ENCODE measurements at places on chromosomes 7 and 10.

DNA sequence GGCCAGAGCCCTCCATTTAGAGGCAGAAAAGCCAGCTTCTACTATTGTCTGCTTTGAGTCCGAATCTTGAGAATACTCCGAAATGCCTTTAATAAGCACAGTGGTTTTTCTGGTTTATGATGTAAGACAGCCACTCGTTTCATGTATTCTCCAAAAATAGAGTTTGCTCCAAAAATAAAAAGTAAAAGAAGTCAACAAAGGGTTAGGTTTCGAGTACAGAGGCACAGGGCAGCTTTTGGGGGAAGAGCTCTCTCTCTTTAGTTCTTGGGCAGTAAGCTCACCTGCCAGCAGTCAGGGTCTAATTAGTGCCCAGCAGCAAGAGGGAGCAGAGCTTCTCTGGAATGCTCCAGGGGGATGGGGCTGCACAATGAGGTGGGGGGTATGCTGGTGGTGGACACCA, 20.2 kb downstream of the CREB3L2 start:
- no peak overlapping the region for H3K4me3 ChIP-seq
- peaks cover 10% of the 10 kb centered on the region for H3K36me3 ChIP-seq
- peak overlapping the region; percentile 9 for H3K27ac ChIP-seq
- no peaks in the 10 kb centered on the region for H3K27me3 ChIP-seq

DNA sequence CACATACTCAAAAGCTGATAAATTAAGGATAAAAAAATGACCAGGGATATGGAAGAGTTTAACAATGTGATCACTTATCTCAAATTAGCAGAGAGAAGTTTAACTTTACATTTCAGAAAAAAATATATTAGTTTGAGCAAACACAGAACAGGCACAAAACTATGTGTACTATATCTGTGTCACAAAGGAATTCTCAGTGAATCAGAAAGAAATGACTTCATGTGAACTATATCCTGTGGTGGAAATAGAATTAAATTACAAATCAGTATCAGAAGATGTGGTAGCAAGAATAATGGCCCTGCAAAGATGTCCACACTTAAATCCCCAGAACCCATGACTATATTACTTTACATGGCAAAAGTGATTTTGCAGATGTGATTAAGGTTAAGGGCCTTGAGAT, 70.3 kb downstream of the SEC23IP start:
- H3K4me1 ChIP-seq = no peaks in the 10 kb centered on the region
- no peak for DNase-seq
- H3K36me3 ChIP-seq = no peaks in the 10 kb centered on the region

GRCh38 chr7:26265065-26265464, 26.6 kb upstream of the SNX10 start:
- no peak for DNase-seq
- no peaks in the 10 kb centered on the region for H3K36me3 ChIP-seq
- H3K4me1 ChIP-seq = no peaks in the 10 kb centered on the region

GRCh38 chr7:105377903-105378302, 10.8 kb downstream of the SRPK2 start:
- no peak overlapping the region for H3K27ac ChIP-seq
- H3K36me3 ChIP-seq = no peaks in the 10 kb centered on the region
- no peaks in the 10 kb centered on the region for H3K4me1 ChIP-seq
- no peaks in the 10 kb centered on the region for H3K27me3 ChIP-seq

DNA sequence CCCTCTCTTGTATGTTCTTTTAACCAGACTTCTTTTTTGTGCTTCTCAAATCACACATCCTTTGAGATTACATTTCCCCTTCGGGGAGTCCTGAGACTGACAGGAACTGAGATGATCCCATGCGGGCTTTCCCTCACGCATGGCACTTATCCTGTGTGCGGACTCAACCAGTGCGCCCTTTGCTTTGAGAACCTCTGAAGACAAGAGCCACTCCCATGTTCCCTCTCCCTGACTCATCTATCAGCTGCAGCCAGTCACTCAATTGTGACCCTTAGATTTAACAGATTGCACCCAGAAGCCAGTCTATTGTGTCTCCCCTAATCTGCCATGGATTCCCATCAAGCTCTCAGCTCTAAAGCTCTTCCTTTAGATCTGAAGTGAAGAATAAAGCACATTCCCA, 353.9 kb upstream of the MEOX2 start:
- no peak overlapping the region for H3K4me3 ChIP-seq
- H3K36me3 ChIP-seq = no peaks in the 10 kb centered on the region
- no peaks in the 10 kb centered on the region for H3K4me1 ChIP-seq
- DNase-seq = no peak
- H3K27me3 ChIP-seq = no peaks in the 10 kb centered on the region

GRCh38 chr7:38274486-38274885, 1.1 kb upstream of the TARP start:
- no peaks in the 10 kb centered on the region for H3K36me3 ChIP-seq
- H3K4me1 ChIP-seq = no peaks in the 10 kb centered on the region
- H3K27ac ChIP-seq = no peak overlapping the region

GRCh38 chr7:105013816-105014692, at the start of gene KMT2E:
TSS of gene KMT2E (plus strand) at chr7:105014205. CDS start at chr7:105040953, 26,748 bp downstream.
- peak within 1 kb of the TSS; percentile 98 for H3K4me3 ChIP-seq
- DNase-seq = peak; percentile 75
- H3K36me3 ChIP-seq = no peaks in the 10 kb centered on the region
- no peaks in the 10 kb centered on the region for H3K27me3 ChIP-seq

DNA sequence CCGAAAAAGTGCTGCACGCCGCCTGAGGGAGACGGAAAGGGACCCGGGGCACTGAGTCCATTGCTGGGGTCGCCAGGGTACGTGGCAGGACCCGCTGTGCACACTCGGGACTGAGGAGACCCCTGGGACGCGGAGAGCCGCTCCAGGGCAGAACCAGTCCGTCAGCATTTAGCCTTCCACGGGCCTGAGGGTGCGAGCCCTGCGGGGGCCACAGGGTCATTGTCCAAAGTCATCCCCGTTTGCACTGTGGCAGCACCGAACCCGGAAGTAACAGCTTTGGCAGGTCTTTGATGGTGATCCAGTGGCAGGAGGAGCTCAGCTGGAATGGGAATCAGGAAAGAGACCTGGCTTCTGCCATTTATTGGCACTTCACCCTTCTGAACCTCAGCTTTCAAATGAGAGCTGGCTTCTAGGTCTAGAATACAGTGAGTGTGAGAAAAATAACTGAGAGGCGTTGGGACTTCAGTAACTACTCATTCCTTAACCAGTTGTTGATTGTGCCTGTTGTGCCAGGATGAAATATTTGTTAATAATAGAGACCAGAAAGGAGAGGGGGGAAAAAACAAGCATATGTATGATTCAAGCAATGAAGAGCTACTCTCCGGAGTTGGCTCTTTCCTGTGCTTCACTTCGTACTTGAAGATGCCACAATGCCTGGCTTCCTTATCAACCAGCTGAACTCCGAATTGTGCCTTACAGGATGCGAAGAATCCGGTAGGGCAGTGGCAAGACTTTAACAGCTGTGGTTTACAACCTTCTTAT, 811 bp upstream of the ARHGAP12 start:
- peak; percentile 34 for DNase-seq
- peak overlapping the region; percentile 97 for H3K4me3 ChIP-seq
- no peaks in the 10 kb centered on the region for H3K36me3 ChIP-seq
- H3K4me1 ChIP-seq = peaks cover 4% of the 10 kb centered on the region

GRCh38 chr7:116777651-116778281, 84.6 kb upstream of the CAPZA2 start:
- peaks cover 11% of the 10 kb centered on the region for H3K4me1 ChIP-seq
- H3K4me3 ChIP-seq = no peak overlapping the region
- no peak for DNase-seq
- no peaks in the 10 kb centered on the region for H3K27me3 ChIP-seq

DNA sequence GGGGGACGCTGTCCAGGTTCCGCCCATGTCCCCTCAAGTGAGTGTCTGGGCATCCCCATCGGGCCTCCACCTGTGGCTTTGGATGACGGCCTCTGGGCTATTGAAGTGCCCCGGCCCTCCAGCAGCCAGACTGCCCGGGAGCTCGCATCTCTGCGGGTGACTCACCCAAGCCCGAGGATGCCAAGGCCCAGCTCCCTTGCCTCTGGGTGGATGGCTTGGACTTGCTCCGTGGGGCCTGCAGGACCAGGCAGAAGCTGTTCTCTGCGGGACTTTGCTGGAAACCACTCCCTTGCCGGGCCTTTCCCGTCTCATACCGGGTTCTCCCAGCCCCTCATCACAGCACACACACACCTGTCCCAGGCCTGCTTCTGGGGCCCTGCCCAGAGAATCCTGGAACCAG, 22.4 kb downstream of the DPYSL4 start:
- no peaks in the 10 kb centered on the region for H3K4me1 ChIP-seq
- no peak overlapping the region for H3K4me3 ChIP-seq
- H3K27me3 ChIP-seq = no peaks in the 10 kb centered on the region
- no peak for DNase-seq
- H3K27ac ChIP-seq = no peak overlapping the region
- H3K36me3 ChIP-seq = no peaks in the 10 kb centered on the region

- H3K27me3 ChIP-seq = no peaks in the 10 kb centered on the region
- peak overlapping the region; percentile 82 for H3K4me3 ChIP-seq
- peak overlapping the region; percentile 15 for H3K27ac ChIP-seq
- H3K4me1 ChIP-seq = peaks cover 14% of the 10 kb centered on the region
- DNase-seq = peak; percentile 90
These were observed 12.3 kb upstream of the OGA start for GRCh38 chr10:101830322-101831168.

DNA sequence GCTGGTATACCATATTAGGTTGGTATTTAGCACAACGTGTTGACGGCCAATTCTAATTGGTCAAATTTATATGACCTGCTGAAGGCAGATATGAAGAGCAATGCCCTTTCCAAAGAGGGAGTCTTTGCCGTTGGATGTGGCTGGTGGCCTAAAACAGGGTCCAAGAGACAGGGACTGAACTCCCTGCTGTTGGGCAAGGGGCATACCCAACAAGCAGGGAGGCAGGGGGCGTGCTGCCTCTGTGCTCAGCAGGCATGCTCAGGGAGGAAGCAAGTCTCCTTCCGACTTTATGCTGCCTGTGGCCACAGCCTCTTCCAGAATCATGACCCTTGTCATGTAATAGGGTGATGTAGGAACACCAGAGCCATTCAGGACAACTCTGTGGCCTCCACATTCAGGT, 167.7 kb upstream of the NPVF start:
- H3K36me3 ChIP-seq = no peaks in the 10 kb centered on the region
- no peak overlapping the region for H3K4me3 ChIP-seq
- peaks cover 4% of the 10 kb centered on the region for H3K4me1 ChIP-seq
- DNase-seq = no peak

GRCh38 chr7:106049139-106049752, 62.9 kb downstream of the SYPL1 start:
- H3K4me1 ChIP-seq = peaks cover 13% of the 10 kb centered on the region
- DNase-seq = no peak
- no peak overlapping the region for H3K4me3 ChIP-seq
- no peak overlapping the region for H3K27ac ChIP-seq
- H3K27me3 ChIP-seq = no peaks in the 10 kb centered on the region

DNA sequence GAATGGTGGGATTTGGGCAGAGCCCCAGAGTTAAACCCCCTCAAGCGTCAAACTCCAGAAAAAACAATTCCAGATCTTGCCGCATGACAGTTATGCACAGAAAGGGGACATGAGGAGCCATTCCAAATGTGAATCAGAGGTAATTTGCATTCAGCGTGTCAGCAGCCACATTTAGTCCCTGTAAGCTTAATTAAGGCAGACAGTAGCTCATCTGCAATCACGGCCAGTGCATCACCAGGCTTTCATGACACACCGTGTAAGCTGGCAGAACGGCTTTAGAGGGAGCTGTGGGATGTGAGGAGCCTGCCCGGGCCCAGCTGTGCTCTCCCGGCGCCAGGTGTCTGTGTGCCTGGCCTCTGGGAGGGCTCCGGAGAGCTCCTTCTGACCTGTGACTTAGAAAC, 18.7 kb upstream of the PRKAG2 start:
- no peak overlapping the region for H3K27ac ChIP-seq
- no peaks in the 10 kb centered on the region for H3K36me3 ChIP-seq
- no peak overlapping the region for H3K4me3 ChIP-seq

DNA sequence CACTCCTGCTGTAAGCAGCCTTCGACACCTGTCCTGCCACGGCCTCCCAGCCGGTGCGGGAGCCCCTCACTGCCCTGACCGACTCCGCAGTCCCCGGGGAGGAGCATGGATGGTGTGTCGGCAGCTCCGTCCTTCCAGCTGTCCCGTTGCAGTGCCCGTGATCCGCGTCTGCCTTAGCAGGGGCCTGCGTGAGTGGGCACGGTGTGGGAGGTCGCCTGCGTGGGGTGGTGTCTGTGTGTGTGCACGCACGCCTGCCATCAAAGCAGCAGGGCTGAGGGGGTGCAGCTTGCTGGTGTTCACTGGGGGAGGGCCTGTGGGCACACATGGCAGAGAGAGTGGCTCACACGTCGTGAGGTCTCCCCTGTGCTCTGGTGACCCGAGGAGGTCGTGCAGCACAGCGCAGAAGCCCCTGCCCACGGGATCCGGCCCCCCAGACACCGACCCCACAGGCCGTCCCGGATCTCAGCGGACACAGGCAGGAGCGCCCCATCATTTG, 10.3 kb downstream of the MAFK start:
- DNase-seq = no peak
- H3K36me3 ChIP-seq = peaks cover 49% of the 10 kb centered on the region
- H3K27me3 ChIP-seq = no peaks in the 10 kb centered on the region
- no peak overlapping the region for H3K27ac ChIP-seq
- H3K4me3 ChIP-seq = no peak overlapping the region
- peaks cover 29% of the 10 kb centered on the region for H3K4me1 ChIP-seq

- no peaks in the 10 kb centered on the region for H3K36me3 ChIP-seq
- peaks cover 36% of the 10 kb centered on the region for H3K4me1 ChIP-seq
- no peak overlapping the region for H3K4me3 ChIP-seq
These were observed 57.7 kb upstream of the CDK13 start for GRCh38 chr7:39892361-39892760.

DNA sequence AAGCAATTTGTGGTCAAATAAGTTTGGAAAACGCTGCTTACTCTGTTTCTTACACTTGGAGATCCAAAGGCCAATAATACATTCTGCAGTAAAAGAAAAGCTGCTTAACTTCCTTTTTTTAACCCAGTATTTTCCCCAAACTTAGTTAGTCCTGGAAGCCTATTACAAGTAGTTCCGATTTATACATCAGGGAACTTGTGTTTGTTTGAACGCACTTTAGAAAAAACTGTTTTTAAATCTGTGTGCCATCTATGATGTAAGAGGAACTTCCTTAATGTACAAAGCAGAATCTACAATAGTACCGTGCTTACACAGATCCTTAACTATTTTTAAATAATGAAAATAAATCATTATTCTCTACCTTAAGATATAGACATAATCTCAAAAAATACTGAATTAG, 23.0 kb downstream of the SFR1 start:
- H3K36me3 ChIP-seq = no peaks in the 10 kb centered on the region
- no peak for DNase-seq
- H3K4me3 ChIP-seq = no peak overlapping the region

DNA sequence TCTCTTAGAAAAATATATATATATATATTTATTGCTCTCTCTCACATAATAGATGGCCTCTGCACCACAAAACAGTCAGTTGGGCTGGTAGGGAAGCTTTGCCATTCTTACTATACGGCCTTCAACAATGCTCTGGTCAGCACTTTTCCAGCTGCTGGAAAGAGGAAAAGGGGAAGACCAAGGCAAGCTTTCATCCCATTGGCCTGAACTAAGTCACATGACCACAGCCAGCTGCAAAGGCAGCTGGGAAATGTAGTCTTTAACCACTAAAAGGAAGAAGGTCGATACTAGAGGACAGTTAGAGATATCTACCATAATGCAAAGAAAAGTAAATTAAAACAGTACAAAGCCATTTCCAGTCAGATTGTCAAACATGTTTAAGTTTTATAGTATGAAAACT, 58.4 kb upstream of the MACROH2A2 start:
- no peak overlapping the region for H3K27ac ChIP-seq
- H3K4me1 ChIP-seq = no peaks in the 10 kb centered on the region
- no peaks in the 10 kb centered on the region for H3K36me3 ChIP-seq
- no peak overlapping the region for H3K4me3 ChIP-seq
- H3K27me3 ChIP-seq = no peaks in the 10 kb centered on the region
